Fibroblast of skin of right quadriceps (primary cell): ENCODE measurements at places on chromosomes 12 and 14.

- no peak for DNase-seq
These were observed 9.5 kb downstream of the CEP290 start for GRCh38 chr12:88132392-88132791.

DNA sequence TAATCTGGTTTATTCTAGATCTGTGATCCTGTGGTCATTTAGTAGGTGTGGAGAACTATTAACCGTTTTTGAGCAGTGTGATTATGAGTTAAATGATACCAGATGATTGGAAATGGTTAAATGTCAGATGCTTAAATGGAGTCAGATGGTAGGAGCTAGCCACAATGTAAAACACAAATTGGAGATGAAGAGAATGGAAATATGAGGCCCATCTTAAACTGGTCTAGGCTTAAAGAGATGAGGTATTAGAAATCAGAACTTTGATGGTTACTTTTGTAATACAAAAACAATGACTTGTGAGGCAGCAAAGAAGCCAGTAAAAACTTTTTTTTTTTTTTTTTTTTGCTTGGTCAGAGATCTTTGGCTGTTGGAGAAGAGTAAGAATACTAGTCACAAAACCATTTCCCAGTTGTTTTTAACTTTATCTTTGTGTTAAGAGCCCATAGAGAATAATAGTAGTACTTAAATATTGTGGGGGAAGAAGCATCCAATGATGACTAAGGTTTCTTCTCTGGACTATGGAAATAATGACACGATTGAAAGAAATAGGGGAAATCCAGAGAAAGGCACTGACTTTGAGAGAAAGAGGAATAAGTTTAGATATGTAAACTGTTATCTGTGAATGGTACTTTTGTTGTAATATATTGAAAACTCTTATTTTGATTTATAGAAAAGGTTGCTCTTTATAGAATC is 95.9 kb downstream of the WNK1 start:
- DNase-seq = peak; percentile 31

DNA sequence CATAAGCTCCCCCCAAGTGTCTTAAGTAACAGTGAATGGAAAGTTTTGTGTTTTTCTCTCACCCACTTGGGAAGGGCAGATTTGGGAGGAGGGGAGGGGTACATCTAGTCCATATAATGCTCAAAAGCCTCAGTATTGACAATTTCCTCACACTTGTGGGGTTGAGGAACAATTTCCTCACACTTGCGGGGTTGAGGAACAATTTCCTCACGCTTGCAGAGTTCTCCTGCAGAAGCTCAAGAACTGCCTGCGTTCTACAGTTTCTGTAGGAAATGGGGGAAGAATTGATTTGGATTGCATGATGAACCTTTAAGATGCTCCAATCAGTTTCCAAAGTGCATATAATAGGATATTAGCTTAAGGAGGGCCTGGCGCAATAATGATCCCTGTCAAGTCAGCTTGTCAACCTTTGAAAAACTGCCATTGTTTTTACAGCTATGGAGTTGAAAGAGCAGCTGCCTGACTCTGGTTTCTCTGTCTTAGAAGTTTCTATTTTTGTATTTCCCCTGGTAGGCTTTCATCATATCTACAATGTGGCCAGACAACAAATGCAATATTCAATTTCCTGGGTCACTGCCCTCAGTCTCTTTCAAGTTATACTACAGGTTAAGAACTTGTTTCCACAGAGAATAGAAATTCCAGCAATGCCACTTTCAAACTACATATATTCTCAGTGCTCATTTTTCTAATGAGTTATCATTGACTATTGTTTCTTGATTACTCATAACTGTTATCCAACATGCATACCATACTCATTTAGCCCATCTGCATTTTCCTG is 66.5 kb downstream of the PLEKHG7 start:
- DNase-seq = peak; percentile 11

- peak; percentile 48 for DNase-seq
These were observed 24.3 kb downstream of the NCOR2 start for GRCh38 chr12:124543052-124543589.

DNA sequence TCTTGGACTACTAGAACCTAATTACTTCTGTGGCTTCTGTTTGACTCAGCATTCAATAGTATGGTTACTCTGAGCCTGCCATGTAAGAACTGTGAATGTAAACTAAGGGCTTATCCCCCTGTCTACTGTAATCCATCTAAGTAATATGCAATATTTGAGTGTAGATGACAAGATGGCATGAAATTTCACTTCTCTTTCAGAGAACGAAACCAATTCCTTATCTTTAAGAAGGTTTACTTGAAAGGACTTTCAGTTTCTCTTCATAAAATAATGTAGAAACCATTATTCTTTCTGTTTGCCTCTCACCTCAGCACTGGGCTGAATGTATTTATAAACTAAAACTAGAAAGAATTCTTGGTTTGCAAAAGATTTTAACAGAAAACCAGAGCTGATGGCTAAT is 60.4 kb upstream of the ARID2 start:
- DNase-seq = no peak

DNA sequence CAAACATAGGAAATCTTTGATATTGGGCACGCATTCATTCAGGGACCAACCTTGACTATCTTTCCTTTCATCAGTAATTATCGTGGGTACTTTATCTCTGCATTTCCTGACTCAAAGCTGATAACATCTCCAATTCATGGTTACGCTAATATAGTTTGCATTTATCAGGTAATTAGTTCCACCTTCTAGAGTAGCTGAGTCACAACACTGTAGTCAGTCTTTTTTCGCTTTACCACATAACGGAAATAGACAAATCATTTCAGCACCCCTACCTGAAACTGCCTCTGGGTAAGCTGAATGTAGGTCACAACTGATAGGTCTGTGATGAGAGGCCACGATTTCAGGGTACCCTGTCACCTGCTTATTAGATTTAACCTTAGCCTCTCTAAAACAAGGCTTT is 36.7 kb upstream of the IL22 start:
- DNase-seq = no peak

DNA sequence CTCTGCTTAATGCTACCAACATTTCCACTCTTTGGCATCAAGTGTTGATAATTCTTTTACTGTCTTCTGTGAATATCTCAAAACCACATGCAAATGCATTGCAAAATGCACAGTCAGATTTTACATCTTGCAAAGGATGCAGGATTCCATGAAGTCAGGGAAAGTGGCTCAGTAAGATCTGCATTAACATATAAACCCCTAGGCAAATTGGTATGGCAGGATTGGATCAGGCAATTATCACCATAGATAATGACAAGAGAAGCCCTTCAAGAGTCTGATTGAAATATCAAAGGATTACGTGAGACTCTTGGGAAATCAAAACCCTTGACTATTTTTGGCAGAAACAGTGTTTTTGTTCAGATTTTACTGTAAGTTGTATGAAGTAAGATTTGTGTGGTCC is 71.0 kb downstream of the TMTC2 start:
- DNase-seq = no peak

GRCh38 chr14:21182166-21182565 is 26.3 kb upstream of the OR5AU1 start:
- DNase-seq = no peak

- DNase-seq = peak; percentile 70
These were observed 30.7 kb downstream of the OTOGL start for GRCh38 chr12:80129895-80130530.

- DNase-seq = no peak
These were observed 3.1 kb downstream of the ZBTB42 start for GRCh38 chr14:104803912-104804410.

- DNase-seq = no peak
These were observed 1.1 kb upstream of the KLHDC2 start for GRCh38 chr14:49766839-49767238.

- peak; percentile 60 for DNase-seq
These were observed 45.8 kb downstream of the CCER1 start for GRCh38 chr12:90909069-90909770.

DNA sequence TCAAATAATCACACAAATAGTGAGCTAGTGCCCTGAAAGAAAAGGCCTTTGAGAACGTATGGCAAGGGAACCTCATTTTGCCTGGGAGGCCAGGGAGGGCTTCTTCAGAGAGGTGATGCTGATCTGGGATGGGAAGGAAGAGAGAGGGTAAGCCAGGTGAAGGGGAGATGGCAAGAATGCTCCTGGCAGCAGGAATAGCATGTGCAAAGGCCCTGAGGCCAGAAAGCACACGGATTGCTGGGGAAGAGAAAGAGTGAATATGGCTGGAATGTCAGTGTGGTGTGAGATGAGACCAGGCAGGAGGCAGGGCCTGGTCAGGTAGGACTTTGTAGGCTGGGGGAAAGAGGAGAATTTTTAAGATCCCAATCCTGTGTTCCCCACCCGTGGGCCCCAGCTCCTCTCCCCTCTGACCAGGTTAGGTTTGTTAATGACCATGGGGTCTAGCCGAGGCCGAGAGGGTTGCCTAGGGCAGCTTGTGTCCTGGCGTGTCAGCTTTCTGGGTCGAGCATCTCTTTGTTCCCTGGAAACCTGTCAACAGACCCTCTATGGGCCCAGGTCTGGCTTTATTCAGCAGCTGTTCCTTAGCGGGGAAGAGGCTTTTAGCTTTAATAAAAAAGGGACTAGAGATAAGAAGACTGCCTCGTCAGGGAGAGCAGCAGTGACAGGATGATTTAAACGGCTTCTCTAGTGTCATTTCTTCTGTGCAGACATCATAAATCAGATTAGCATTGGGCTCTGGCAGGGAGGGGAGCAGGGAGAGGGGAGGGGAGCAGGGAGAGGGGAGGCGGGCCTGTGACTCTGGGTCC is 123.4 kb downstream of the ADCK1 start:
- no peak for DNase-seq

DNA sequence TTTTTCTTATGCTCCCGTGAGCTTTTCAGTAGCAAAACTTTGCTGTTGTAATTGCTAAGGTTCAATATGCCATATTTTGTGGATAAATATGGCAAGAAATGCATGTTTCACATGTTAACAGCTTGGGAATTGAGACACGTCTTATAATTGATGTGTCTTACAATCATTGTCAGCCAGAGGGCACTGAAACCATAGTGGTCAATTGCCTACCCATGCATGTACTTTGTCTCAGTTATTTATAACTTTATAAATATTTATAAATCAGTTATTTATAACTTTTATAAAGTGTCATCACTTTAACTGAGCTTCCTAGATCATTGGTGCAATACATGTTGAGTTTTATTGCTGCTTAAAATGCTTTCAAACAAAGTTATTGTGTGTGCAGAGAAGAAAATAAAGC is 82.0 kb downstream of the CATSPERB start:
- peak; percentile 26 for DNase-seq

- no peak for DNase-seq
These were observed 5.8 kb downstream of the TRIP11 start for GRCh38 chr14:92033906-92034687.

DNA sequence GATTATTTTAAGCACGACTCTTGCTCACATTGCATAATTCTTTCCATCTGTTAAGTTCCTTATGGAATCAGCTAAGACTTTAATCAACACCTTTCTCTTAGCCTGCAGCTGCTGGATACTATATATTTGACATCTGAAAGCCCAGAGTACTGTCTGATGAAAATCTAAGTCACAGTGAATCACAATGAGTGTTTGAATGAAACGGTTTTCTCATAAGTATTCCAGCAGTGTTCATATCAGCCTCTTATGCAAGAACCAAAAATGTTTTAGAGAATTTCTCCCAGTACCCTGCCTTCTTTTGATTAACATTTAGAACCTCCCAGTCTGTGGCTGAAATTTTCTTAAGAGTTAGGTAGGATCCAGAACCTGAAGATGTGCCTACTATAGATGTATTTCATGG is 55.6 kb downstream of the FRMD6 start:
- no peak for DNase-seq

- peak; percentile 50 for DNase-seq
These were observed 393.5 kb downstream of the CCDC91 start for GRCh38 chr12:28583701-28584261.

GRCh38 chr12:123896767-123897166 is 75.9 kb downstream of the CCDC92 start:
- peak; percentile 88 for DNase-seq

GRCh38 chr14:67199016-67199415 is 9.8 kb downstream of the GARIN2 start:
- no peak for DNase-seq

GRCh38 chr12:131619106-131619642 is 91.7 kb upstream of the SFSWAP start:
- DNase-seq = no peak

GRCh38 chr14:68937471-68938270 is 41.4 kb downstream of the ACTN1 start:
- no peak for DNase-seq

GRCh38 chr12:43315961-43316360 is 236.0 kb downstream of the ADAMTS20 start:
- peak; percentile 38 for DNase-seq

DNA sequence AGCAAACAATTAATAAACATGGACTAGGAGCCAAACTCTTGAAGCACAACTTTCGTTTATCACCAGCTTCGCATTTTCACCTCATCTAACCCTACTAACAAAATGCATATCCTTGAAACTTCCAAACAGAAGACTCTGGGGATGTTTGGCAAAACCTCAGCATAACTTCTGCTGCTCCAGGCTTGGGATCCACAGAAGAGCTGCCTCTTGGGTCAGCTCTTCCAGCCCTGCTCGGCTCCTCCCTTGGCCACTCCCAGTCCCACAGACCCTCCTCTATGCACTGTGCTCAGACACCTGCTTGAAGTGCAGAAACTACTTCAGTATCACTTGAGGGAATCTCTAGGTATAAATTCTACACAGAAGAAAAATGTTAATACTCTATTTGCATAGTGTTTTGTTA is 110.0 kb upstream of the AMIGO2 start:
- DNase-seq = no peak

DNA sequence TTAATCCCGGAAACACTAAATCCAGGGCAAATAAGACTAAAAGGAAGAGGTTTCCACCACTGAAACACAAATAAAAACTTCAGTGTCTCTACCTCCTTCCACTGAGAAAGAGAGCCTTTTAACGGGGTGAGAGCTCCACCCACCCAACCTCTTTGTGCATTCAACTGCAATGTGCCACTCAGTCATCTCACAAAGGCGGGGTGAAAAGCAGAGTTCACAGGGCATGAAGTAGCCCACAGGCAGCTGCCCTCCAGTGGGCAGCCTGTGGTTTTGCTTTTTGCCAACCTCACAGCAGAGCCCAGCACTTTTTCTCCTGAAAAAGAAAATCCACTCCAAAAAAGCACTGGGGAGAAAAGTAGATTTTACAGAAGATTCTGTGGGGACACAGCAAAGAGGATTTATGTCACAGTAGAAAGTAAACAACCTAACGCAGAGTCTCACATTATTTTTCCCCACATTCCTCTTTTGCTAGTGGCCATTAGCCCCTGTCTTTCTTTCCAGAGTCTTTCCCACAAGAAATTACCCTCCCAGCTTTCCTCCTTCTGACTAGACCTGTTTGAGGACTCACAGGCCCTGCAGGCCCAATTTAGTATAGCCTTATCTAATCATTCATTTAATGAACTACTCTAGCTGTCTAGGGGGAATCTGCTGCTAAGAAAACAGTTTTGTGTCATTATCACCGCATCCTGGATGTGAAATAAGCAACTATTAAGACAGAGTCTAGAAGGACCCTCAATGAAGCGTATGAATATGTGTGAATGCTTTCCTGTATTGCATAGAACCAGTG is 753.8 kb upstream of the FOXG1 start:
- DNase-seq = no peak
